ENCODE measurements at places on chromosomes 6 and 20.

- DNase-seq, result no peak
Observed at GRCh38 chr6:151624900-151625536, 131.2 kb downstream of the CCDC170 start.

DNA sequence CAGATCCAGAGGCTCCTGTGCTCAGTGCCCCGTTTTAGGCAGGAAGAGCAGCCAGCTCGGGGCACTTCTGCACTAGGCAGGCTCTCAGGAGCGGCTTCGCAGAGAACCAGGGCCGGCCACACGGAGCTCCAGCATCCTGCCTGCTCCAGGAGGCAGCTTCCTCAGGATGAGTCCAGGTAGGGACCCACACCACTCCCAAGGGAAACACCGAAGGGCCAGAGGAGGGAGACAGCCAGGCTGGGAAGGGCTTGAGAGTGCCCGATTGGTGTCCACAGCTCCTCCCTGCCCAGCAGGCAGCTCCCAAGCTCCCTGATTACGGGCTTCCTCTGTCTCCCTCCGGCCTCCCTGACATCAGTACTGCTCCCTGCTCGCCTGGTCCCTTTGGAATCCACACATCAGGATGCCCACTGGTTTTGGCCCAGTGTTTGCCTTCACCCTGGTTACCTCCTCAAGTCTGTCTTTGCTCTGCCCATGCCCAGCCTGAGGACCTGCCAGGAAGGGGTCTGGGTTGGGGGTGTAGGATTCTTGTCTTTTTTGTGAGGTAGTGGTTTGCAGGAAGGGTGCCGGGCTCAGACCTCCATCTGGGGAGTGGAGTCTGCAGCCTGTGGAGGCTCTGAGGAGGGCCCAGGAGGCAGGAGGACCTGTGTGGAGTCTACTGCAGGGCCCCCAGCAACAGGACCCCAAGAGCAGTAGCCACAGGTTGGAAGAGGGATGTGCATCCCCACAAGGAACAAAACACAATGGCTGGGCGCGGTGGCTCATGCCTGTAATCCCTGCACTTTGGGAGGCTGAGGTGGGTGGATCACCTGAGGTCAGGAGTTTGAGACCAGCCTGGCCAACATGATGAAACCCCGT, 11.2 kb upstream of the PYGB start:
- no peak for DNase-seq

- DNase-seq, result no peak
Observed at GRCh38 chr20:35312318-35312717, 20.1 kb upstream of the FAM83C start.

DNA sequence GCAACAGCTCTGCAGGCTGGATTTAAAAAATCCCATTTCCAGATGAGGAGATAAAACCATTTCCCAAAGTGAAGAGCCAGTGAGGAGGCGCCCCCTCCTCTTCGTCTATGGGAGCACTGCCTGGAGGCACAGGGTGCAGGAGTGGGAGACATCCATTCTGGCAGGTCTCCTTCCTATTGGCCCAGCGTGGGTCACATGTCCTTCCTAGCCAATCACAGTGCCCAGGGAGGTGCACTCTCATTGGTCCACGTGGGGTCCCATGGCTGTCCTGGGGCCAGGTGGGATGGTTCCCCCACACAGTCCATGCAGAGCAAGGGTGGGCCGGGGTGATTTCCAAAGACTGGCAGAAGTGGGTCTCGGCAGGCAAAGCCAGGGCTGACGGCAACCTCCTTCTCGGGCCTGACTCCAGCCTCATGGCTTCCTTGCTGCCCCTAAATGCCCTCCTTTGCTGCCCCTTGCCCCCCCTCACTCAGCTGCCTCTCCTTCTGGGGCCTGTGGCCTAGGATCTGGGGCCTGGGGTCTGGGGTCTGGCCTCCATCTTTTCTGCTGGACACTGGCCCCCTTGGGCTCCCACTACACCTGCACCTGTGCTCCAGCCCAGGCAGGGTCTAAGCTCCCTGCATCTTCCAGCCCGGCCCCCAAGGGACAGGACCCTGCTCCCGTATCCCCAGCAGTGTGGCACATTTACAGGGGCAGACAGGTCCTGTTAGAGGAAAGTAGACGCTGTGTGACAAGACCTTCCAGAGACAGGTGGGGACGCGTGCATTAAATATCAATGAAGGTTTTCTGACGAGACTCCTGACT, 231.7 kb downstream of the TAF4 start:
- no peak for DNase-seq

GRCh38 chr20:39049684-39050554, 87.8 kb downstream of the DHX35 start:
- peak; percentile 55 for DNase-seq

GRCh38 chr6:45351076-45351475, 22.9 kb downstream of the RUNX2 start:
- no peak for DNase-seq

GRCh38 chr6:136069119-136069518, 181.0 kb downstream of the MTFR2 start:
- DNase-seq, result no peak

GRCh38 chr6:47414423-47415167, 63.0 kb upstream of the CD2AP start:
- no peak for DNase-seq

DNA sequence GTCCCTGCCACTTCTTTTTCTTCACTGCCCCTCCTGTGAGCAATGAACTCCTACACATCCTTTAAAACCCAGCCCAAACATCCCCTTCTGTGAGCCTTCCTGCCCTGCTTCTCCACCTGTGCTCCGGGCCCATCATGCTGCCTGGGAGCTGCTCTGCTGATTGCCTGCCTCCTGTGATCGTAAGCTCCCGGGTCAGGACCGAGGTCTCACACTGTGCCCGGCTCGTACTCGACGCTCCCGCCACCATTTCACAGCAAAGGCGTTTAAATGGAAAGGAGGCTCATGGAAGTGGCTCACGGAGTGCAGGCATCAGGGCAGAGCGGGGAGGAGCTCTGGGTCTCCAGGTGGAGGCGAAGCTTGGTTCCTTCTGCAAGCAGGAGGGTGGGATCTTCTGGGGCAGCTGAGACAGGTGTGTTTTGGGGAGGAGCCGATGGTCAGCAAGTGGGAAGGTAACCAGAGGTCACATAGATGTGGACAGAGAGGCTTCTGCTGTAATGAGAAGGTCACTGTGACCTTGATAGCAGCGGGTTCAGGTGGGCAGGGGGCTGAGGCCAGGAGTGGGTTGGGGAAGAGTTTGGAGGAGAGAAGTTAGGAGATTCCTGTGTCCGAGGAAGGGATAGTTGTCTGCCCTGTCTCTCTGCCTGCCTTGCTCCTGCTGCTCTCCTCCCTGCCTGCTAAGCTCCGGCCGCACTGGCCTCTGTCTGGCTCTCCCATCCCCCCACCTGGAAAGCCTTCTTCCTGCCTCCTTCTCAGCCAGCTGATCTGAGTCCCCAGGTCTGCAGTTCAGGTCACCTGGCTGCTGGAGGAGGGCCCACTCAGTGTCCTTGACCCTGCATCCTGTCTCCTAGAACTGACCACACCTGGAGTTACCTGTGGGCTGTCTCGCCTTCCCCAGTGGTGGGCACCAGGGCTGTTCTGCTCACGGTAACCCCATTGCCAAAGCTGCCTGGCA, 52.7 kb upstream of the FRMD1 start:
- no peak for DNase-seq

Measured in stimulated activated CD8-positive, alpha-beta memory T cell treated with anti-CD3 and anti-CD28 coated beads, Interleukin-7, amount 100 ng/mL, for 1 hour (primary cell).